ENCODE measurements at places on chromosomes 2 and 18.

GRCh38 chr2:204880928-204881327 lies 335.7 kb downstream of the PARD3B start:
- no peak for DNase-seq

GRCh38 chr2:166091439-166091838 lies 36.4 kb downstream of the SCN1A start:
- no peak for DNase-seq

- DNase-seq: no peak
Measured at GRCh38 chr2:75729861-75730260, 19.1 kb upstream of the GCFC2 start.

DNA sequence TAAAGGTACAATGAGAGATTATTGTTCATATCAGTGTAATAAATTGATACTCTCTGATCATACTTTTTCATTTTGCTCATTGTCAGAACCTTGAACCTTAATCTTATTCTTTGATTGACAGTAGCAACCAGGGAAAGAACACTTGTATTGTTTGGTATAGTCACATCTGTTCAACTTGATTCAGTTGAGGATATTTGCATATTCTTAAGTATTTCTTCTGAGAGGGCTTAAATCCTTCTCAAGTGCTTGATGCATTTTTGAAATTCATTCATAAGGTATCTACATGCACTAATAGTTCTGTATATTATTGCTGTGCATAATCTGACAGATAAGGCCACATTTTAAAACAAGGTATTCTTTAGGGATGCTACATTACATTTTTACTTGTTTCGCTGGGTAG lies 118.9 kb downstream of the EHBP1 start:
- no peak for DNase-seq

GRCh38 chr2:218810256-218810655 lies 21.3 kb downstream of the PRKAG3 start:
- no peak for DNase-seq

- DNase-seq: no peak
Measured at GRCh38 chr2:43010438-43011157, 215.8 kb downstream of the ZFP36L2 start.

GRCh38 chr2:28547223-28547860 lies 51.5 kb downstream of the PLB1 start:
- DNase-seq: no peak

DNA sequence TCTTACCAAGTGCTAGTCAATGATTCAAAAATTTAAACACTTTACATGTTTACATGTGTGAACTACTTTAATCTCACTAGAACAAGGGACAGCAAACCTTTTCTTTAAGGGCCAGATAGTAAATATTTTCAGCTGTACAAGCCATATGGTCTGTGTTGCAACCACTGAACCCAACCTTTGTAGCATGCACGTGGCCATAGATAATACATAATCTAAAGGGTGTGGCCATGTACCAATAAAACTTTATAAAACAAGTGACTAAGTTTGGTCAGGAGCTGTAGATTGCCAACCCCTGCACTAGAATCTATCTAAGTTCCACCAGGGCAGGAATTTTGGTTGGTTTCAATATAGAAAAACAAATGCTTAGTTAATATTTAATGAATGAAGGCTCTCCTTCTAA lies 18.4 kb upstream of the SPRED2 start:
- no peak for DNase-seq

- no peak for DNase-seq
Measured at GRCh38 chr2:170869036-170869435, 52.3 kb downstream of the GAD1 start.

DNA sequence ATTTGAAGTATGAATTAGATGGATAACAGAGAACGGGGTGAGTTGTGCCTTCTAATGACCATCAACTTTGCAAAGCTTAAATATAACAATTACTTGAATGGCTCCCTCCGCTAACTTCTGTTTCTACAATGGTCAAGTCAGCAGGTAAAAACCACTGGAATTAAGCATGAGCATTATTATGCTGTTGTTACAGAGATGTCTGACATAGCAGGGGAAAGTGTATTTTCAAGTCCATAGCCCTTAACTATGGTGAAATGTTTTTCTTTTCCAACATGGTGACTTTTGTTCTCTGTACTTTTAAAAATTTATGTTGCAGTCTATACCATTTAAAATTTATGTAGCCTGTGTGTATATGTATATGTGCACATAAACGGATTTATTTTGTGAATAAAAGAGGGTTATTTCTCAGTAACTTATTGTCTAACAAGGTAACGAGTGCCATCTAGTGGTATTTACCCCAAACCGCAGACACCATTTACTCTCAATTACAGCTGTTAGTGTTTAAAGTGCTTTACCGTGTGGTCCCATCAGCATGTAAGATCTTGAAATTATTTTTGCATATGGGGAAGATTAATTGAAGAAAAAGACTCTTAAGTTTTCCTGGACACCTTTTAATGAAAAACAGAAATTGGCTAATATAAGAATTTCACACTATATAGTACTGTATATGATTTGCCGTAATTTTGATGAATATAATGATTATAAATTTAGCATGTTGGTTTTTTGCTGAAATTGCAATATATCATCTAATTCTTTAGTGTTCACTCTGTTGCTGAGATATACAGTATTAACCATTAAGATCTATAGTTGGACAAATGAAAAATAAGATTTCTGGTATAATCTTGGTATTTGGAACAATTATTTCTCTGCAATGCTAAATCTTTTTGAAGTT lies 78.2 kb downstream of the UBE2E3 start:
- no peak for DNase-seq

DNA sequence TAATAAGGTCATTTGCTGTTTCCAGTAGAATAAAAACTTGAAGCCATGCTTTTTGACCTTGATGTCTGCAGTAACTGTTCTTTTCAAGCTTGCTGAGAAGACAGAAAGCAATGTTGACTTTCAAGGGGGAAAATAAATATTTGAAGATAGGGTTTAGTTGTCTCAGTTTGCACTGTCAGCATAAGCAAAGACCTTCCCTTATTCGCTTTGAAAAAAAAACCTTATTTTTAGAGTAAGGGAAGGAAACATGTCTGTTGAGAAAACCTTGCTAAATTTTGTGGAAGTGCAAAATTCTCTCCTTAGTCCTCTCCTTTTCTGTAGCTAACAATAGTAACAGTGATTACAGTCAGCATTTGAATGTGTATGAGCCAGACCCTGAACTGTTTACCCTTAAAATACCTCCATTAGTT lies 43.1 kb downstream of the MAP4K4 start:
- DNase-seq: no peak

DNA sequence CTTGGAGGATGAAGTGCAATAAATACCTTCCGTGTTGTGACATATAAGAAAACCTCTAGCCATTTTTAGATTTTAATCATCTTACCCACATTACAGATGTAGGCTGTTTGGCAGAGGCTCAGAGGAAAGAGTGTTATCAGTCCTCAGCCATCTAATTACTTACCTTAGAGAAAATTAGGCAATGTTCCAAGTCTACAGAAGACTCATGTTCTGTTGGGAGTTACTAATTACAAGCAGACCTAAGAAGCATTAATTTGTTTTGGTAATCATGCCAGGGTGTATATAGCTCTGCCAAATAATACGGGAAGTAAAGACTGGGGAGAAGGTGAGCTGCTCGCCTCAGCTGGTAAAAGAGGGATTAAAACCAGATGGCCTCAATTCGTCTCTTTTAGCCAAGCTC lies 125.8 kb upstream of the PGAP1 start:
- no peak for DNase-seq

GRCh38 chr2:22261165-22261564 lies 1123.8 kb upstream of the KLHL29 start:
- DNase-seq: no peak

- no peak for DNase-seq
Measured at GRCh38 chr18:5103286-5103685, 93.8 kb downstream of the AKAIN1 start.

DNA sequence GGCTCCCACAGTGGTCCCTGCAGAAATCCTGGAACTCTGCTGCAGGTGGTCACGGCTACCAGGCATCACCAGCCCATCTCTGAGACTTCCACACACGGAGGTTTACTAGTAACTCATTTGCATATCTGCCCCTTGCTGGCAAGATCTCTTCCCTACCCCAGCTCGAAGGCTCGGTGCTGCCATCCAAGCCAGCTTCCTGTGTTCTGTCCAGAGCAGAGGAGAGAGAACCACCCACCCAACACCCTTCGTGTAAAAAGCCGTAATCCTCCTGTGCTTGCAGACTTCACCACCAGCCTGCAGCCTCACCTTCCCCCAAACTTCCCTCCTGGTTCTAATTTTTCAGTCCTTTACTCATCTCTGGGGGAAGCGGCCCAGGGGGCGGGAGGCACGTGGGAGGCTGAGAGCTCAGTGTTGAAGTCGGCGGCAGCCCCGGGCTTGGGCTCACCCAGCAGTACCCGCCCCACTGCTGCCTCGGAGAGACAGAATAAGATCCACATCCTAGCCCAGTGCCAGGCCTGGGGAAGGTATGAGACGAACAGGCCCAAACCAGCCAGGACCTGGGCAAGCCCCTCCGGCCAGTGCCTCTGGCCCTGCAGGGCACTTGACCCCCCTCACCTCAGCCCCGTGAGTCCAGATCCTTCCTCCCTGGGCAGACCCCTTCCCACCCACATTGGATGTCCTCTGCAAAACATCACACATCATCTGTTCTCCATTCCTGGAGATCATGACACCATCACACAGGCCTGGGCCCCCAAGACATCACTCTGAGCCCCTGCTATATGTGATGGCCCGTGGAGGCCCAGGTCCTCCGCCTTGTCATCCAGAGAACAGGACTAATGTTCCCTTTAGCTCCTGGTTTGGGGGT lies 145.8 kb upstream of the ID2 start:
- no peak for DNase-seq

GRCh38 chr2:229164545-229165249 lies 106.4 kb downstream of the PID1 start:
- no peak for DNase-seq

Data from right kidney (tissue), 9 donors.